Activated CD4-positive, alpha-beta T cell treated with anti-CD3 and anti-CD28 coated beads, Interleukin-2, amount 10 ng/mL, durations not matched to agents 24 days and 14 days (primary cell): ENCODE measurements at places on chromosomes 2 and 18. TPM values are rescaled to one million over a fixed set of nuclear protein-coding genes. Genes with fewer than 3 reads are reported as not detected.

The DUSP19 gene
- total RNA-seq, result 1.0 and 2.3 TPM in 2 replicates

The SLC4A5 gene
- total RNA-seq, result 0.93 and 1.4 TPM in 2 replicates

The SP5 gene
- total RNA-seq, result 0.09 TPM in 1 of 2 replicates, not detected in the other

The BOLL gene
- not detected in 2 replicates for total RNA-seq

The CAMKMT gene
- 13.1 and 16.2 TPM in 2 replicates for total RNA-seq

The TCF23 gene
- total RNA-seq, result not detected in 2 replicates

The USP40 gene
- total RNA-seq, result 11.3 and 12.8 TPM in 2 replicates

The CCDC178 gene
- total RNA-seq, result not detected in 2 replicates

The CYTIP gene
- 320 and 321 TPM in 2 replicates for total RNA-seq

The ANKRD36C gene
- 55.6 and 59.7 TPM in 2 replicates for total RNA-seq

The RIT2 gene
- total RNA-seq, result not detected in 2 replicates

The REG3G gene
- total RNA-seq, result not detected in 2 replicates

The LYG2 gene
- not detected in 2 replicates for total RNA-seq

The SIX2 gene
- total RNA-seq, result not detected in 2 replicates

The SGO2 gene
- 25.7 and 27.2 TPM in 2 replicates for total RNA-seq
